Stimulated activated CD4-positive, alpha-beta T cell treated with anti-CD3 and anti-CD28 coated beads, Interleukin-2, amount 100 ng/mL, for 24 hours (primary cell): ENCODE measurements at places on chromosomes 4 and X.

- DNase-seq: no peak
Observed at GRCh38 chr4:140122891-140123290, 31.1 kb downstream of the MAML3 start.

- no peak for DNase-seq
Observed at GRCh38 chr4:125447551-125448290, 133.0 kb downstream of the FAT4 start.

DNA sequence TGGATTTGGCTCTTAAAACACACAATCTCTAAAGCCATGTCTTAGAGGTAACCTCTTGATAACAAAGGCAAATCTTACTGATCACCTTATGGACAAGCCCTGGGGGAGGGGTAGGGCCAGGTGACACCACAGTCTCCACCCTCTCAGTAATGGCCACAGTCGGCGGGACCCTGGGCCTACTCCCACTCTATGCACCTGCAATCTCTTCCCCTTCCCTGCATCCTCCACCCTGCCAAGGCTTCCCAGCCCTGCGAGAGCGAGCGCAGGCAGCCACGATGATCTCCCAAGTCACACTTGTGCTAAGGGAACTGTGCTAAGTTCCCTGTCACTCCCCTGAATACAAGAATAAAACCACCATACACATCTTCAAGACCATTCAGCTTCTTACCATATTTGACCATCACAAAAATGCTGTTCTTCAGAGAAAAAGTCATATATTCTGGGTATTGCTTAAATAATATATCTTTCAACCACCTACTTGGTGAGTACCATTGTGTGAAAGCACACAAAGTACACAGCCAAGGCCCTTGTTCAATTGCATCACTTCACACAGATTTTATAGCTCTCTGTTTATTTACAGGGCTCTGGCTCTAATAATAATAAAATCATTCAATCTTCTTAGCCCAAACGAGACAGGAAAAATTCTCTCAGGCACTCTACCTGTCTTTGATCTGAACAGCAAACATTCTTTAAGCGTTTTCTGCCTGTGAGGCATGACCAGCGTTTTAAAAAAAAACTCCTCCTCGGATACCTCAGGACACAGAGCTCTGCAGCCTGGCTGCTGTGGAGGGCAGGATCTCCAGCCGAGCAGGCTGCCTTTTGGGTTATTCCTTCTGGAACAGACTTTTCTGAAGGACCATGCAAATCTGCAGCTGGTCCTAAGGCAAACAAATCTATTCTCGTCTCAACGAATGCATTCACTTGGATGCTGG lies 115.7 kb upstream of the MAP3K15 start:
- DNase-seq: no peak

DNA sequence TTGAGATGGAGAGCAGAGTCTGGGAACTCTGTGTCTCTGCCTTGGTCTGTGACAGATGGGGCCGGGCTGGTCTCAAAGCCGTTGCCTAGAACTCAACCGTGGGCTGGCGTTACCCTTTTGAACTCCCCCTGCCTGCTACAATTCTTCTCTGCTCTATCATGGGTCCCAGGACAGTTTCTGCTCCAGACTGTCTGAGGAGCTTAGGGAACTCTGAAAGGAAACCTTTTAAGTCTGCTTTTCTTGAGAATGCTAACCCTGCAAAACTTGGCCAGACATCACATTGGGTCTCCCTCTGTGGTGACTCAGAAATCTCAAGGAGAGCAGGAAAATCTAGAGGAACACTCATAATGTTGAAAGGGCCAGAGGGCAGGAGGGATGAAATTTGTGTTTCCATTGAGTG lies 240.6 kb downstream of the CBR4 start:
- no peak for DNase-seq

GRCh38 chrX:129808829-129809796 lies 29.4 kb downstream of the SASH3 start:
- DNase-seq: no peak

- no peak for DNase-seq
Observed at GRCh38 chr4:168605411-168605810, 108.6 kb downstream of the PALLD start.

GRCh38 chr4:172785613-172786012 lies 383.0 kb upstream of the GALNT7 start:
- no peak for DNase-seq

DNA sequence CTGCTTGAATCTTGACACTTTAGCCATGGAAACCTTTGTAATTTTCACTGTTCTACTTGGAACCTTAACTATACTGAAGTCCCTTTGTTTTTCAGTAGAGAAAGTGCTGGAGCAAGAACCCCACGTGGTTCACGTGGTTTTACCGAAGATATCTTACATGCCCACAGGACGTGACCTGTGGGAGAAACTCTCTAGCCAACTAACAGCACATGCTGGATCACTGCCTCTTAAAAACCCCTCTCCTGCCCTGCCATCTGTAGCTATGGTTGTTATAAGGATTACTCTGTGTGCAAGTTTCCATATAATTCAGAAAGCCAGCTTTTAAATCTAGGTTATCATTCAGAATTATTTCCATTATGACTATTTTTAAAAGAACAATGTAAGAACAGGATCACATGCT lies 30.2 kb downstream of the SPANXD start:
- no peak for DNase-seq
